DMS 273 treated with DMSO at 0.1 percent for 48 hours (cell line): ENCODE measurements at places on chromosomes 6 and 20.

DNA sequence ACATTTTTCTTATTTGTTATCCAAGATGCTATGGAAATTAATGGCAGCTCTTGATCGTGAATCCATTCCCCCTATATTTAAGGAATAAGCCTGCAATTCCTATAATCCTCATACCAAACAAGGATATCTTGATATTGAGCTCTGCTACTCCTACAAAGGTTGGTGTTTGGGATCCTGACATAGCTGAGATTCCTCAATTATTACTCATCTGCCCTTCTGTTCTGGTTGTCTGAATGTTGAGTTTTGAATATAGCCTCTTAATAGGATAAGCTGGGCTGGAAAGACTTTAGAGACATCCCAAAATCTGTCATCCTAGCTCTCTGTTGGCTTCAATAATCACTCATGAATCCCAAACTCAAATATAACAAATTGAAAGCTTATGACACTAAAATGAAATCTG is 49.9 kb downstream of the CLIC5 start:
- no peak for DNase-seq

DNA sequence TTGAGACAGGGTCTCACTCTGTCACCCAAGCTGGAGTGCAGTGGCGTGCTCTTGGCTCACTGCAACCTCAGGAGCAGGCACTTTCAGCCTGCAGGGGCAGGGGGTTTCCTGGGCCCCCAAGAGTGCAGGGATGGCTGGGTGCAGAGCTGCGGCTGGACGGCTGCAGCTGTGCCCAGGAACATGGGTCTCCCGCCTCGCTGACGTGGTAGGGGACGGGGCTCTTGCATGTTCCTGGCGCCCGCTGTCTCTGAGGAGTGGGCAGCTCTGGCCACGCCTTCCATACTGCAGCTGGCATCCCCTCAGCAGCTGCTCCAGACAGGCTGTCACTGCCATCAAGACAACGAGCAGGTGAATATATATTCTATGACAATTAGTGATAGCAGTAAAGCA is 2.2 kb upstream of the DEK start:
- no peak for DNase-seq

DNA sequence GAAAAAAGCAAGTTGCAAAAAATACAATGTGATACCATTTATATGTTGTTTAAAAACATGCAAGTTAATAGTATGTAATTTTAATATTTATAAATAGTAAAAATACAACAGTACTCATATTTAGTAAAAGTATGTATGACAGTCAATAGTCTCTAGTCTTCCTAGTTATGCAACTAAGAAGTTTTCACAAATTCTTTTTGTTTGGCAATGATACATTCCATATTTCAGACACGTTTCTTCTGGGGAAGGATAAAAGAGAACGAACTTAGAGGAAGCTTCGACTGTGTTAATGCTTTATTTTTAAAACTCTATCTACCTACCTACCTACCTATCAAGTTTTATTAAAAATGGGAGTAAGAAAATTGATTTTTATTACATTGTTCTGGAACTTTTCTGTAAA is 77.7 kb downstream of the UBE3D start:
- DNase-seq, result no peak

DNA sequence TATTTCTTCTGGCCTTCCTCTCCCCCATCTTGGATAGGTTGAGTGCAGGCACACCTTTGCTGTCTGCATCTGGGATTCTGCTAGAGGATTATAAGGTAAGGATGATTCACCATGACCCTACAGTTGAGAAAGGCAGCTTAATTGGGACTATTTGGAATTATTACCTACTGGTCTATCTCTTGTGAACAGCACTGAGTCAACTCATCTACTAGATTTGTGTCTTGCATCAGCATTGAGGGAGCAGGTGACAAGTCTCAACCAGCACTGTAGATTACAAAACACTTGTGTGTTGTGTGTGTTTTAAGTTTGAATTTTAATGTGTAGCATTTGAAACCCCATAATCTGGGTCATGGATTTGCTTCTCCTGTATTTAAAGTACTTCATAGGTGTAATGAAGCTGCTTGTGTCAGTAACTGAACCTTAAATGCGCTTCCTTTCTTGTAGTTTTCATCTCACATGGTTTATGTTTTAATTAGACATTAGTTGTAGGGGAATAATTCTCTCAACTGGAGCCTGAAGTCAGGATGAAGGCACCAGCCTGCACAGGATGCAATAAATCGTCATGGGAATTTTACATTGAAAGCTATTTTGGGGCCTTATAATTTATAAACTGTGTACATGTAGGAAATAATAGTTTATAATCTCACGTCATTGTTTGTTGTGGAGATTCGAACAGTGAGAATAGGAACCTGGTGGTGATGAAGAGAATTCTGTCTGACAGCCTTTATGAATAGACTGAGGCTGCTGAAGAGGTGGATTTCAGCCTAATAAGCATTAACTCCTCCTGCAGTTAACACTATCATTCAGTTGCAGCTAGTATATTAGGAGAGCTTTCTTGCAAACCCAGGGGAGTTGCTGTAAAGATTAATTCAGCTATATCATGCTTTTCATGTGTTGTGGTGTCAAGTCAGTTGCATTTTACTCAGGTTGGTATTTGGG is 125.1 kb downstream of the JARID2 start:
- DNase-seq, result no peak
